ENCODE measurements at places on chromosomes 1 and 21.
A peak's percentile ranks its signal among the peaks of the same experiment; 100 is the strongest.

DNA sequence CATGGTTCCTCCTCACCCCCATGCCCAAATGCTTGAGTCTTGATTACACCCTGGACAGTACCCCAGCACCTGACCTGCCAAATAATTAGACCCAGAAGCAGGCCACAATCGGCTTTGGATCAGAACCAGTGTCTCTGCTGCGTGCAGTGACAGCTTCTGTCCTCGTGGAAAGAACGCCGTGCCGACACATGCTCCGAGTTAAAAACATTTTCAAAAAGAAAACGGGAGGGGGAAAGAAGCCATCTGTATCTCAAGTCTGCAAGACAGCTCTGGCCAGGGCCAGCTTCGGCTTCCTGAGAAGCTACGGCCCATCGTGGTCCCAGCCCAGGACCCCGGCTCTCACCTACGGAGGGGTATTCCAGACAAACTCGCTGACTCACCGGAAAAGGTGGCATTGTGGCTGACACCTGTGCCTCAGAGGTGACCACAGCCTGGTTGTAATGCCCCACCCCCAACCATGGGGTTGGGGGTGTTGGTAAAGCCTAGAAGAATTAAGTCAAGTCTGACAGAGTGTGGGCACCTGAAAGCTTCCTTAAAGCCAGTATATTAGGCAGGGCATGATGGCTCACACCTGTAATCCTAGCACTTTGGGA, 25.8 kb downstream of the SSBP3 start:
- no peak for DNase-seq

- DNase-seq = no peak
Measured at GRCh38 chr1:50940291-50940690, 19.8 kb downstream of the FAF1 start.

- no peak for DNase-seq
Measured at GRCh38 chr1:27316860-27317259, 5.1 kb upstream of the TMEM222 start.

DNA sequence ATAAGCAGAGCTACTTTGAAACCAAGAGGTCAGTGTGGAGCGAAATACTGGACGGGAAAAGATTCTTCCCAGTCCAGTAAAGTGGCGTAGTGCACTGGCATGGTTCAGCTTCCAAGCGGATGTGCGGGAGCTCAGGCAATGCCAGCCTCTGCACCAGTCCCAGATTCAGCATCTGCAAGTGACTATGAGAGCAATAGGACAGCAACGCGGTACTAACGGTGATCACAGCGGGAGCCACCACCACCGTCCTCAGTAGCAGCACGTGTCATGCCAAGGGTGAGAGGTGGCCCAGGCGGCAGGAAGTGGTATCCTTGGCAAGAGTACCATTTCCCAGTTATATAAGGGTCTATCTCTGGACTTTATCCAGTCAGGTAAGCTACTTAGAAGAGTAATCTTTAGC, 17.8 kb downstream of the PLD5 start:
- no peak for DNase-seq

- DNase-seq = no peak
Measured at GRCh38 chr21:17540530-17540929, 27.7 kb downstream of the CXADR start.

GRCh38 chr1:3428899-3429298, 25.6 kb upstream of the ARHGEF16 start:
- no peak for DNase-seq

GRCh38 chr1:91742848-91743292, 143.1 kb downstream of the TGFBR3 start:
- DNase-seq = no peak

- DNase-seq = no peak
Measured at GRCh38 chr21:33976082-33977016, 60.7 kb upstream of the ATP5PO start.

DNA sequence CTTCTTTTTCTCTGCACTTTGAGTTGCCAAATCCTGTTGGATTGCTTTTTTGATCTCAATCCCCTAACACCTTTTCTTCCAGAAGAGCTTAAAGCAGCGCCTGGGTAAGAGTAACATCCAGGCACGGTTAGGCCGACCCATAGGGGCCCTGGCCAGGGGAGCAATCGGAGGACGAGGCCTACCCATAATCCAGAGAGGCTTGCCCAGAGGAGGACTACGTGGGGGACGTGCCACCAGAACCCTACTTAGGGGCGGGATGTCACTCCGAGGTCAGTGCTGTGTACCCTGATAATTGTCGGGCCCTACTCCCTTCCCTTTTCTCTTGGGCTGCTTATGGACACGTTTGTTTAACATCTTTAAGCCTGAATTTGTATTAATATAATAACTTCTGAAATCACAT, 8.3 kb downstream of the CHTOP start:
- no peak for DNase-seq

GRCh38 chr1:223683586-223684487, 18.3 kb upstream of the CAPN8 start:
- DNase-seq = no peak

- DNase-seq = no peak
Measured at GRCh38 chr21:38042246-38042645, 126.0 kb upstream of the KCNJ6 start.

- no peak for DNase-seq
Measured at GRCh38 chr1:231419738-231420298, 2.3 kb downstream of the EGLN1 start.

- no peak for DNase-seq
Measured at GRCh38 chr1:29722598-29722997, 486.3 kb downstream of the PTPRU start.

DNA sequence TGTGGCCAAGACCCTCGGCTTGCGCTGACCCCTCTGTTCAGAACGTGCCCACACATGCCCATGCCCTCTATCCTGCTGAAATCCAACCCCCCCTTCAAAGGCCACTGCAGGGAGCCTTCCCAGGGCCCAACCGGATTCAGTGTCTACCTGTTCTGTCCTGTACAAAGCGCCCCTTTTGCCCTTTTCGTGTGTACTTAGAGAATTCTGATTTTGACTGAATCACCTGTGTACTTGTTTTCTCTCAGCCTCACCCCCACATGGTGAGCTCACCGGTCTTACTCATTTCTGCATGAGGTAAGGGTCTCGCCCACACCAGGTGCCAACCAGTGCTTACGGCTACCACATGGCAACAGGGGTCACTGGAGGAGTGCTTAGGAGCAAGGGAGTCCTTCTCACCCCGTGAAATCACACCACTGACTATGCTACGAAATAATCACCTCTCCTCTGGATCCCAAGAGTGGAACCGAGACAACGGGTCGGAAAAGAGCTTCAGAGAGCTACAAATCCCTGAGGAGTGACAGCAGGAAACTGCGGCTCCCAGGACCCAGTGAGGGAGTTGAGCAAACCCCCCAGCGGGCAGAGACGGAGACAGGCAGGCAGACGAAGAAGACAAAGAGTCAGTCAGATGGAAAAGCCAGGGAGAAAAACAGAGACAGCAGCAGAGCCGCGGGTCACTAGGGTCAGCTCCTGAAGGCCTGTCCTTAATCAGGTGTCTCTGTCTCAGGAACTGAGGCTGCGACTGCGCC, 2.1 kb upstream of the S100A2 start:
- DNase-seq = no peak

DNA sequence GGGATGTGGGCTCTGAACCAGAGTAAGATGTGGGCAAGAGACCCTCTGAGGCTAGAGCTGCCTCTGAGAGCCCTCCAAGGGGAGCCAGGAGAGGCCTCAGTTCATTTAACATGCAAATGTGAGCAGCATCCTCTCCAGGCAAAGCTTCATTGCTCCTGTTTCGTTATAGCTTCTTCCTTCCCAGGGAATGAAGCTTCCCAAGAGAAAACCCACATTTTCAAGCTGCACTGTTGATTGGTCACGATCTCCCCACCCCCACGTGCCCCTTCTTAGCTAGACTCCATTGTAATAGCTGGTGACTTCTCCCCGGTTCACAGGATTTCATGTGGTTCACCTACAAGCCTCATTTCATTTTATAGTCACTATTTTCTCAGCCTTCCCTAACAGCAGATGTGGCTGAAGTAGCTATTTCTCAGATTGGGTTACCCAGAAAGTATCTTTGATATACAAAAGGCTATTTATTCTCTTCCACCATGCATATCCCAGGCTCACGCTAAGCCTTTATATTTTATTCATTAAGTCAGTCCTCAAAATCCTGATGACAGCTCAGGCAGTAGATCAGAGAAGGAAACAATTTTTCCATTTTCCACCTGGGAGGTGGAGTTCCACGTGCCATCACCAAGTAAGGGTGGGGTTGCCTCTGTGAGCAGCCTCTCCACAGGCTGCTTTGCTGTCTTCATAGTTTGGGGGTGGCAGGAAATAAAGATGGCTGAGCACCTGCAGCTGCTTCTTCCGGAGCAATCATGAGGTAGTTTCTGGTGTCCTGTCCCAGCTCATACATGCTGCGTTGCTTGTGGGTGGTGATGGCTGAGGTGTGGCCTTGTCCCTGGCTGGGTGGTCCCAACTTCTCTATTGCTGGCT, 178.3 kb upstream of the RAB4A start:
- no peak for DNase-seq

DNA sequence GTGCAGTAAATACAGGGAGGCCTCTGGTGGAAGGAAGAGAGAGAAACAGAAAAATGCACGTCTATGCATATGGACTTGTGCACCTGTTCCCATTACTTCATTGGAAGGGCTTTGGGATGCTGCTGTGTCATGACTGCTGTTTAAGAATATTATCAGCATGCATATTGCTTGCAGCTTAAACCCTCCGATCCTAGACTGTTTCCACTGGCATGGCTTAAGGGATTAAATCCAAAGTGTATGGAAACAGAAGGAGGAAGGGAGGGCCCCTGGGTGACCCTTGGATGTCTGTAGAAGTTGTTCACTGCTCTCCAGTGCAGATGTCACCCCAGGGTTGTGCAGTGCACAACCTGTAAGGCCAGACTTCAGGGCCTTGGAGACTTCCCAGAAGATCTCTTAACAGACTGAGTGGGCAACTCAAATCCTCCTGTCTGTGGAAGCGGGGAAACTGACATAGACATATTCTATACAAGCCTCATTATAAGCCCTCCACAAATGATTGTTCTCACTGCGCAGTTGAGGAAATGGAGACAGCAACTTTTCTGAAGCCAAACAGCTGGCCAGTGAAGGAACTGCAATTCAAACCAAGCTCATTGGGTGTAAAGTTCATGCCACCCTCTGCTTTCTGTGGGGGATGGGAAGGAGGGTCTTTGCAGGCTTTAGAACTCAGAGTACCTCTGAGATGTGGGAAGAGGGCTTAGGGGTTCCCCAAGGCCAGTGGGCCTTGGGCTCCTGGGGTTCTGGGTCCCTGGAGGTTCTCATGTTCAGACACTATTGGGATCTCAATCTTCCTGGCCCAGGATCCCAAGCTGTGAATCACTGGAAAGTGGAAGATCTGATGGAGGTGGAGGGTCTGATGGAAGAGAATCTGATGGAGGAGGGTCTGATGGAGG, 73.8 kb downstream of the UMODL1 start:
- DNase-seq = no peak

GRCh38 chr1:23539698-23540266, 8.7 kb upstream of the E2F2 start:
- peak; percentile 92 for DNase-seq

- DNase-seq = peak; percentile 57
Measured at GRCh38 chr1:155000411-155000725, 2.2 kb upstream of the ZBTB7B start.

DNA sequence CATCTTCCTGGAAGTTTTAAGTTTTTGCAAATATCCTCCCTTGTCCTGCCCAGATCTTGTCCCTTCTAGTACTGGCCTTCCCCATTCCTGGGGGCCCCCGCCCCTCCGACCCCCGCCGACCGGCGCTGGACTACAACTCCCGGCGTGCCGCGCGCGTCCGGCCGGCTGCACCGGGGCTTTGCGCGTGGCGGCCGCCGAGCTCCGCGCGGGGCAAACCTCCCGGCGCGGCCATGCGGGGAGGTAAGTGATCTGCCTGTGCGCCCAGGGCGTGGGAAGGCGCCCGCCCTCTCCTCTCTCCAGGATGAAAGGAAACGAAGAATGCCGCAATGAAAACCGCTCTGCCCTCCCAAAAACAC, 3.2 kb upstream of the SAMD13 start:
- peak; percentile 72 for DNase-seq

DNA sequence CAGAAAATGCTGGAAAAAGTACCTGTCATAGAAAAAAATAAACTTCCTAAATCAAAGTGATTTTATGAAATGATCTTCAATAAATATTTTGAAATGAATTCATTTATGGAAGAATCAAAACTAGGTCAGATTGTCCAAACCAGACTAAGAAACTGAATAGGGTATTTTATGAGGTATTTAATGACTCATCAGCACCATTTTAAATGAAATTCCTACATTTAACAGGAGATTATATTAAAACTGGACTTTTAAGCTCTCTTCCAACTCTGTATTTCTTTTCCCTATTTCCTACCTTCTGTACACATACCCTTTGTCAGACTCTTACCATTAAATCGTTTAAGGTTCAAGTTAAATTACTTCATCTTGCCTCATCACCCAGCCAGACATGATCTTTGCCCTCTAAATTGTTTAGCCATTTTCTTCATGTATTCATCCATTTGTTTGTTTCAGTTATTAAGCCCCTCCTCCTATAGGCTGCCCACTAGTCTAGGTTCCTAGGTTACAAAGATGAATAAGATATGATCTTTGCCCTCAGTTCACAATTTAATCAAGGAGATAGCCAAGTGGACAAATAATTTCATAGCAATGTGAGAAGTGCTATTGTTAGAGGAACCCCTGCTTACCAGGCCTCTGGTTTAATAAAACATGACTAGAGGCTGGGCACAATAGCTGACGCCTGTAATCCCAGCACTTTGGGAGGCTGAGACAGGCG, 25.0 kb downstream of the TATDN3 start:
- DNase-seq = no peak

DNA sequence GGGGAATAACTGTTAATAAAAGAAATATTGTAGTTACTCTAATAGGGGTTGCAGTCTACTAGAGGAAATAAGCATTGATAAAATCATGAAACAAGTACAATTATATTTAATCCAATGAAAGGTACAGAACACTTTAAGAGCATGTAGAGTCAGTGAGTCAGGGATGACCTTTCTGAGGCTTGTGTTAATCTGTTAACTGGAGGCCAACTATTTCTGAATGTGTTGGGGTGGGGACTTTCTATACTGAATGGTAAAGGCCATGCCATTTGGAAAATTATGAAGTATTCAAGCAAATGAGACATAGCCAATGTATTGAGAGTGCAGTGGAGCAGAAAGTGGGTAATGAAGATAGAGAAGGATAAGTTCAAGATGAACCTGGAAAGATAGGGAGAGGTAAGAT, 646.2 kb downstream of the ADGRL2 start:
- no peak for DNase-seq
